ENCODE measurements at places on chromosomes 7 and 10. TPM values are rescaled to one million over a fixed set of nuclear protein-coding genes. Genes with fewer than 3 reads are reported as not detected.

- DNase-seq, result no peak
Observed at GRCh38 chr7:55898287-55898686, 11.0 kb downstream of the ZNF713 start.

The SFRP5 gene
- not detected for total RNA-seq

DNA sequence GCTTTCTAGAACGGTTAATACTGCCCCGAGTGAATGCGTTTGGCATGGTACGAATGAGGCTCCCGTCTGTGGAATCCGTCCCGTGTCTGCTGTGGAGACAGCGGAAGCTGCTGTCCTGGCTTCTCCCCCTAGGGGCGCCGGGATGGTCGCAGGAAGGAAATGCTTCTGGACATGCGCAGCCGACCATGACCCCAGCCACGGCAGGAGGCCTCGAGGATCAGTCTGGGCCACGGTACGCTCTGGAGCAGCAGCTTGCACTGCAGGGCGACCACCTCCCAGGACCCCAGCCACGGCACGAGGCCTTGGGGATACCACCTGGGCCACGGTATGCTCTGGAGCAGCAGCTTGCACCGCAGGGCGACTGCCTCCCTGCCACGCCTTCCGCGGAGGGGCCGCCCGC lies 107.9 kb downstream of the CYTH3 start:
- no peak for DNase-seq

The POU6F2 gene
- total RNA-seq, result not detected

The ADAM22 gene
- total RNA-seq, result 0.28 TPM

The AQP1 gene
- total RNA-seq, result 0.46 TPM

DNA sequence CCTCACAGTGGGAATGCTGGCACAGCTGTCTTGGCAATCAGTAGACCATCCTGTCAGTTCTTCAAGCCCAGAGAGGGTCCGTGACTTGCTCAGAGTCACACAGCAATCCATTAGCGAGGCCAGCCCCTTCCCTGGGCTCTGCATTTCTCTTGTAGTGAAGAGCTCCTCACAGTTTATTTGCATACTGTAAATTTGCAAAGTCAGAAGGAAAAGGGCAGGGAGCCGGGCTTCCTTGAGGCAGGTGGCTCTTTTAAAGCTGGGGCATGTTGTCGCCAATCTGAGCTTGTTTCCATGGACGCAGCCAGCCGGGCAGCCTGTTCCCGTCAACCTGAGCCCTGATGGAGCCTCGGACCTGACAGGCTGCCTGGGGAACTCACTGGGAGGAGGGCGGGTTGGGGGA lies 123.4 kb downstream of the CUX1 start:
- DNase-seq, result no peak

The AKR1C8 gene
- total RNA-seq, result not detected

- DNase-seq, result no peak
Observed at GRCh38 chr7:132381742-132382472, 194.4 kb downstream of the PLXNA4 start.

DNA sequence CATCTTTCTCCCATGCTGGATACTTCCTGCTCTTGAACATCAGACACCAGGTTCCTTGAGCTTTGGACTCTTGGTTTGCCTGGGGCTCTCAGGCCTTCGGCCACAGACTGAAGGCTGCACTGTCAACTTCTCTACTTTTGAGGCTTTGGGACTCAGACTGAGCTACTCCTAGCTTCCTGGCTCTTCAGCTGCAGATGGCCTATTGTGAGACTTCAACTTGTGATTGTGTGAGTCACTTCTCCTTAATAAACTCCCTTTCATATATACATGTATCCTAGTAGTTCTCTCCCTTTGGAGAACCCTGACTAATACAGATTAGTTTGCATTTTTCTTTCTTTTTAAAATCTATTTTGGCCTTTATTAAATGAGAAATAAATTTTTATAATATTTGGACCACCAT lies 276.2 kb upstream of the SEMA3C start:
- DNase-seq, result no peak

- no peak for DNase-seq
Observed at GRCh38 chr10:119135513-119135881, 30.0 kb downstream of the SFXN4 start.

- no peak for DNase-seq
Observed at GRCh38 chr7:23893176-23893941, 183.3 kb downstream of the STK31 start.

GRCh38 chr7:55342216-55342871 lies 22.8 kb upstream of the LANCL2 start:
- DNase-seq, result no peak

The SOSTDC1 gene
- not detected for total RNA-seq
